ENCODE measurements at places on chromosomes 11 and 22.

- no peak for DNase-seq
Observed at GRCh38 chr11:121936370-121936769, 179.6 kb downstream of the BLID start.

GRCh38 chr22:27776650-27776958, 25.0 kb downstream of the MN1 start:
- no peak for DNase-seq

GRCh38 chr11:68387840-68388239, 72.7 kb upstream of the PPP6R3 start:
- DNase-seq = no peak

GRCh38 chr11:44224867-44225501, 85.0 kb downstream of the ALX4 start:
- DNase-seq = no peak

GRCh38 chr22:50686794-50687193, 14.2 kb downstream of the SHANK3 start:
- no peak for DNase-seq

GRCh38 chr22:37503850-37504249, 15.4 kb downstream of the CARD10 start:
- DNase-seq = no peak

DNA sequence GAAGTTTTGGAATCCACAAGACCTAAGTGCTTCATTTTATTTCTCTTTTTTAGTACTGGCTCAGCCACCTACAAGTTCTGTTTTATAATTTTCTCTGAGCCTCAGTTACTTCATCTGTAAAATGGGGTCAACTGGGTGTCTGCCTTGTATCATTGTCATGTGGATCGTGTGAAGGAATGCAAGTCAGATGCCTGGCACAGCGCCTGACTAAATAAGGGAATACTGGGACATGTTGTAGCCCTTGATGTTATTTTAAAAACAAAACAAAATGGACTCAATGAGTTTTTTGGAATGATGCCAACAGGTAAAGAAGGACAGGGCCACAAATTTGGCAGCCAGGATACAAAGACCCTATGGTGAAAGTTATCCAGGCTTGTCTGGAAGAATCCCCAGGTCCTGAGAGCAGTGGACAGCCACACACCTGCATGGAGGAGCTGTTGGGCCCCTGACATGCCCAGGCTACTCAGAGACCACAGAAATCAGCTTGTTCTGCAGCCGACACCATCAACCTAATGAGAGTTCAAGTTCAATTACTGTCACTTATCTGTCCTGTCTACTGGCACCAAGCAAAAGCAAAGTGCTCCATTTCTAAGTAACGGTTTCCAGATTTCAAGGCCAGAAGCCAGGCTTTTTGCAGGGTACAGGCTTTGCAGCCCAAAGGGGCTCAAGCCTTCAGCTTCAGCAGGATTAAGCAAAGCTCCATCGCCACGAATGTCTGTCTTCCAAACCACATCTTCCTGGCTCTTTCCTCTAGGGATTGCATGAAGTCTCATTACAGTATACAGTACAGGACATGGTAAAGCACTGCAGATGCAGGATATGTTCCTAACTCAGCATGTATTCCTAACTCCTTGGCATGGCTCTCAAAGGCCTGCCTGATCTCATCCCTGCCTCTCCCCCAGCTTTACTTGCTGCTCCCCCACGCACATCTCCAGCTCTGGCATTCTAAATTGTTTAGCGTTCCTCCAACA, 18.4 kb downstream of the DKK3 start:
- no peak for DNase-seq

- no peak for DNase-seq
Observed at GRCh38 chr22:32818446-32819115, 17.1 kb downstream of the TIMP3 start.

DNA sequence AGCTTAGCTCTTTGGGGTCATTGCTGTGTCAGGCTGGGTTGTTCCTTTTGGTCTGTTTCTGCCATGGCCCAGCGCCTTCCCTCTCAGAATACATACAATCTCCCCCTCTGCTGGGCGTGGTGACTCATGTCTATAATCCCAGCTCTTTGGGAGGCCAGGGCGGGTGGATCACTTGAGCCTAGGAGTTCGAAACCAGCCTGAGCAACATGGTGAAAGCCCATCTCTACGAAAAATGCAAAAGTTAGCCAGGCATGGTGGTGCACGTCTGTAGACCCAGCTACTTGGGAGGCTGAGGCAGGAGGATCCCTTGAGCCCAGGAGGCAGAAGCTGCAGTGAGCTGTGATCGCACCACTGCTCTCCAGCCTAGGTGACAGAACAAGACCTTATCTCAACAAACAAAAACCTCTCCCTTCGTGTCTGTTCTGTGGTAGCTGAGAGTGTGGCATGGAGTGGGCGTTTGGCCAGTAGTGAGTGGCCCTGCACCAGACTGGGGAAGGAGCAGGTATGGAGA, 46.7 kb upstream of the RAB1B start:
- DNase-seq = no peak

DNA sequence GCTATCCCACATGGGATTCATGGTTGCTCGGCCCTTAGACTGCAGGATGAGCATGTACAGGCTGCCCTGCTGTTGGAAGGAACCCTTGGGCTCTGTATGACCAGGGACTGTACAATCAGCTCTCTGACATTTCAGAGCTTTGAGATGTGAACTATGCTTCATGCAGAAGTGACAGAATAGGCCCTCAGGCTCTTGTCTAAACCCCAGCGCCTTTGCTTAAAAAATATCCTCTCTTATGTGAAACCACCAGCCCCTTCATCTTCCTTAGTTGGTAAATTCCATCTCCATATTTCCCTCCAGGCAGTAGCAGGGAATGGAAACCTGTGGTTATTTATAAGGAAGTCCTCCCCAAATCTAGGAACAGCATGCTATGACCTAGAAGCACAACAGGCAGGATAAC, 78.9 kb upstream of the PLET1 start:
- DNase-seq = no peak
